Vagina (tissue), 2 donors: ENCODE measurements at places on chromosomes 7 and 10. TPM values are rescaled to one million over a fixed set of nuclear protein-coding genes. Genes with fewer than 3 reads are reported as not detected.

The NME8 gene
- total RNA-seq = not detected

The COPS6 gene
- total RNA-seq = 59.9 TPM

The ZNF804B gene
- total RNA-seq = not detected

The EEPD1 gene
- 9.8 TPM for total RNA-seq

The HTR5A gene
- not detected for total RNA-seq

The SLC18A3 gene
- 0.49 TPM for total RNA-seq

The SLC25A40 gene
- 30.0 TPM for total RNA-seq
